NCI-H2081 (cell line): ENCODE measurements at places on chromosomes 4 and X.

DNA sequence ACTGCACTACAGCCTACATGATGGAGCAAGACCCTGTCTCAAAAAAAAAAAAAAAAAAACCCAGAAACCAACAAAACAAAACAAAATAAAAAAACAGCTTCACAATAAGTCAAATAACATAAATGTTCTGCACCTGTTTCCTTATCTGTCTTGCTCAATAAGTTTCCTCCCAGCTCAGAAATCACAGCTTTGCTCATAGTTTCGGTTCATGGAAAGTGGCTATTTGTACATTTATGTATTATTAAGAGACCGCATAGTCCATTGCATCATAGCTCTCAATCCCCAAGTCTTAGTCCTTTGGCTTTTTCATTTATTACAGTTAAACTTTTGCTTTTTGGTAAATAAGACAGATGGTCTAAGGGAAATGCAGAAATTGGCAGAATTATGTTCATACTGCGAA, 24.4 kb upstream of the CFAP299 start:
- DNase-seq, result no peak

GRCh38 chr4:2968381-2968780, 5.0 kb downstream of the GRK4 start:
- DNase-seq, result no peak

DNA sequence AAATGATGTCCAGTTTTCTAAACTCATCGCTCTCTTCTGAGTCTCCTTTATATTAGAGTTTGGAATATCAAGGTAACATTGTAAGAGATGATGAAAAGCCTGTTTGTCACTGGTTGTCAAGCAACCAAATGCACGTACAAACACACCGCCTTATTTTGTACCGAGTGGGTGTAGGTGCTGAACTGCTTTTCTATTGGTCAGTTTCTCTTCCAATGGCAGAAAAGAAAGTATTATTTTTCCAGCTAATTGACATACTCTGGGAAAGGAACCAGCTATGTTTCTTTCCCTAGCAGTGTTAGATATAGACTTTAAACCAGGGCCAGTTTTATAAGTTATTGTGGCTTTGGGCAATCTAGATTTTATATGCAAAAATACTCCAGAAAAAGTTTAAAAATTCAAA, 6.6 kb upstream of the PPM1K start:
- no peak for DNase-seq

- DNase-seq, result no peak
Measured at GRCh38 chrX:107465932-107466620, 16.6 kb downstream of the FRMPD3 start.

- no peak for DNase-seq
Measured at GRCh38 chr4:80138551-80139538, 58.5 kb upstream of the PRDM8 start.
